Activated gamma-delta T cell treated with Interleukin-2 at 50 U/mL for 16 hours (primary cell): ENCODE measurements at places on chromosomes 5 and 9.

- no peak for DNase-seq
Observed at GRCh38 chr5:67020096-67020615, 176.4 kb downstream of the CD180 start.

DNA sequence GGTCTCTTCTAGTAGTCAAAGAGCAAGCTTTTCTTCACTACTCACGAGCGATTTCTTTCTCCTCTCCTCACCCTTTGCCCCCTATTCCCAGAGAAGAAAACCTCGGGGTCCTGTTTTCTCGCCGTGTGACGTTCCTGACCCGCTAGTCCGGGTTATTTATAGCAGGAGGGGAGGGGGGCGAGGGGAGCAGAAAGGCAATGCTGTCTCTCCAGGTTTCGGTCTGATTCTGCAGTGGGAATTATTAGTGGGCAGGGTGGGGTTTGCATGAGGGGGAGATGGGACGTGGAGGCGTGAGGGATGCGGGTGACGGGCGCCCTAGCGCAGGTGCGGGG lies 847 bp upstream of the GABRB2 start:
- DNase-seq, result no peak

- DNase-seq, result no peak
Observed at GRCh38 chr9:119841016-119841415, 471.8 kb upstream of the BRINP1 start.

- DNase-seq, result no peak
Observed at GRCh38 chr9:92706218-92706940, 36.4 kb upstream of the IPPK start.

- no peak for DNase-seq
Observed at GRCh38 chr5:5531371-5531770, 108.9 kb downstream of the ICE1 start.

DNA sequence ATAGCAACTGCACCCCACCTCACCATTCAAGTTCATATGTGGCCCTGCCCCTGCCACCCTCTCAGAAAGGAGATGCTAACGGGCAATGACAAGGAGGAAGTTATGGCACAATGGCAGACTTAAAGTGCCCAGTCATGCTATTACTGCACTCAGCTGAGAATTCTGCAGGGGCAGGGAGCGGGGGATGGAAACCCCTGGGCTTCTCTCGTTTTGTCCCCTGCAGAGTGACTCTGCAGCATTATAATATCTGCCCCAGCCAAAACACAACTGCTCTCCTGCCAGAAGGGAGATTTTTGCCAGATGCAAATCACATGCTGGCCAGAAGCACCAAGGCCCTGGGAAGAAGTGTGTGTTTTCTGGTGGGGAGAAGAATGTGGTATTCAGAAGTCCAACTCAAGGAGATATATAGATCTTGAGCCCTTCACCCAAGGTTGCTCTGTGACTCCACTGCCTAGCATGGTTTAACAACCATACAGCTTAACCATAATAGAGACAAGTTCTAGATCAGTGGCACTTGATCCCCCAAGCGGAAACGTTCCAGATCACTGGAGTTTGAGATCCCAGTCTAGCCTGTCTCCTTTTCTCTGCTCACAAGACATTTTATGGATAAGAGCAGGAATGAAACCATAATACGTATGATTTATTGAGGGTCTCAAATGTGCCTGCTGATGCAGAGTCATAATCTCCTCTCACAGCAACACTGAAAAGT lies 207.0 kb upstream of the MAP3K1 start:
- no peak for DNase-seq

DNA sequence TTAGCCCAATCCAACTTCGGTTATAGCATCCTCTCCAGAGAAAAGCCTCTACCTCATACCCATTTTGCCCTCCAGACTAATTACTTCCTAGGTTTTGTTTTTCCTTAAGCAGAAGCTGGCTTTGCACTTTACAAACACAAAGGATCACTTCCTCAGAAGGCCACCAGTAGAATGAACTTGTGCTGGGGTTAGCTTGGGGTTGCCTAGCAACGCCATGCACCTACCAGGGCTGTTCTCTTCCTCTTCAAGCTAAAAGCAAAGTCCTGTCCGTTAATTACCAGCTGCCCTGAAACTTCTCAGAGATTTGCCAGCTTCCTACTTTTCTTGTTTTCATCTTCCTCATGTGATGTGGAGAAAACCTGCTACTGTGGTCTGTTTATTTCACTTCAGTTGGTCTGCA lies 132.0 kb upstream of the WWC1 start:
- no peak for DNase-seq

GRCh38 chr5:170920196-170920595 lies 58.4 kb downstream of the RANBP17 start:
- no peak for DNase-seq

GRCh38 chr5:137808503-137809135 lies 54.5 kb upstream of the HNRNPA0 start:
- no peak for DNase-seq

GRCh38 chr5:11963227-11963626 lies 59.0 kb upstream of the CTNND2 start:
- DNase-seq, result no peak

GRCh38 chr5:7246287-7246686 lies 149.7 kb upstream of the ADCY2 start:
- DNase-seq, result no peak

- DNase-seq, result no peak
Observed at GRCh38 chr9:14529054-14529453, 164.2 kb downstream of the ZDHHC21 start.

DNA sequence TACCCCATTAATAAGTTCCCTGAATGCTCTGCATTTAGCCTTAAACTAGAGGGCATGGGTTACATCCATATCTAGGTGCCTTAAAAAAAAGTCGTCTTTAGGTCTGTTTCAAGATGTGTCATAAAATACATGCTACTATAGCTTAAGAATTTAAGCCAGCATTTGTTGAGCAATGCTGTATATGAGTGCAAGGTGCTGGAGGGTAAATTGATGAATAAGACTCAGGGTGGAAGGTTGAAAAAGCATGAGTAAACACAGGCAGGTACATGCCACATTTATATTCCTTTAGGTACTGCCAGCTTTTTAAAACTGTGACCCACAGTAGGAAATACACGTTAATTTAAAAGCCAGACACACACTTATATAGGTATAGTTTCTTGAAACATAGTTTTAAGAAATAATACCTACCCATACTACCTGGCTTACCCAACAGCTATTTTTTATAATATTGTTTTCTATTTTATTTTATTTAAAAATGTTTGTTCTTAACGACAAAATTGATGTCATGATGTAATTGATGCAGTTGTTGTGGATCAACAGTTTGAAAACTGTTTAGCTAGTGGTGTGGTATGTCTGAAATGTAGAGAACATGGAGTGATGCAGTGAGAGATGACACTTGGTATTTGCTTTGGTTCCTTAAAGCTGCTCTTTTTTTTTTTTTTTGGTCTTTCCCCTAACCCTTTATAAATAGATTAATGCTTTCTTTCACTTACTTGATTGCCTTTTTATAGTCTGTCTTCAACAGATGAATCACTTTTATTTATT lies 3.9 kb downstream of the HMGCR start:
- DNase-seq, result no peak

DNA sequence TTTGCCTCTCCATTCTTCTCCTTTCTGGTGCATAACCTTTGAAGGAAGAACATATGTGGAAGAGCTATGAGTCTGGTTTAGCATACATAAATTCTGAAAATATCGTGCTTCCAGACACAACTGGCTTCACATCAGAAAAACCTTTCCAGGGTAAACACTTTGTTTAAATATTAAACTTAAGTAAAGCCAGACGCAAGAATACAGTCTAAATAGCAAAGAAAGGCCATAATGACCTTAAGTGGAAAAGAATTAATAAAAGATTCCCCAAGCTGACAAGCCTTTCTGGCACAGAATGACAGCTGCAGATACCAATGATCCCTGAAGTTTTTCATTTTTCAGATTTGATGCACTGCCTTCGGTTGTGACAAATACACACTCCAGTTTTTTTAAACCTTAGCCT lies 13.5 kb upstream of the TSSK1B start:
- DNase-seq, result no peak

GRCh38 chr9:93944011-93944410 lies 11.1 kb downstream of the BARX1 start:
- no peak for DNase-seq

DNA sequence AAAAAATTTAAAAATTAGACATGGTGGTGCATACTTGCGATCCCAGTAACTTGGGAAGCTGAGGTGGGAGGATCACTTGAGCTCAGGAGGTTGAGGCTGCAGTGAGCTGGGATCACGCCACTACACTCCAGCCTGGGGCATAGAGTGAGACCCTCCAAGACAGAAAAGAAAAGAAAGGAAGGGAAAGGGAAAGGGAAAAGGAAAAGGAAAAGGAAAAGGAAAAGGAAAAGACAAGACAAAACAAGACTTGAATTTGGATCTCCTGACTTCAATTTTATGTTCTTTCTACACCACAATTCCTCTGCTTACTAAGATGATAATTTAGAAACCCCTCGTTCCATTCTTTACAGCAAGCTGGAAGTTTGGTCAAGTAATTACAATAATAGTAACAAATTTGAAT lies 88.1 kb downstream of the NR6A1 start:
- no peak for DNase-seq

GRCh38 chr5:143435210-143435657 lies 31.7 kb upstream of the NR3C1 start:
- DNase-seq, result peak; percentile 30

- DNase-seq, result no peak
Observed at GRCh38 chr5:173777674-173778073, 110.5 kb upstream of the CPEB4 start.

GRCh38 chr5:42720251-42720650 lies 36.4 kb upstream of the CCDC152 start:
- DNase-seq, result no peak

- DNase-seq, result no peak
Observed at GRCh38 chr5:154482528-154483449, 4.8 kb upstream of the HAND1 start.

GRCh38 chr5:6711409-6712141 lies 1.7 kb upstream of the TENT4A start:
- DNase-seq, result no peak

DNA sequence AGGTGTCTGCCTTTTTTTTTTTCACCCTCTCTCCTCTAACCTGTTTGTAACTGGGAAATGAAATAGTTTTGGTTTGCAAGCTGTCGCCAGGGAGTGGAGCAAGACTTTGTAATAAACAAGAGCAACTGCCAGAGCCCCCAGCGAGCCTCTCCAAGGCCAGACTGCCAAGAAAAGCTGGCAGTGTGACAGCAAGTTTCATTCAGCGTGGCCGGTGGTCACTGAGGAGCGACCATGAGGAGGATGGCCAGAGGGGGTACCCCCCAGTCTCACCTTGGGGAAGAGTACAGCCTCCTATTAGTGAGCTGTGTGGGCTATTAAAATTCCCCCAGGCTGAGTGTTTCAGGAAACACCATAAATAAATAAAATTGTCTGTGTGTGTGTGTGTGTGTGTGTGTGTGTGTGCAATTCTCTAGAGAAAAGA lies 49.9 kb downstream of the ZFAND5 start:
- DNase-seq, result no peak

DNA sequence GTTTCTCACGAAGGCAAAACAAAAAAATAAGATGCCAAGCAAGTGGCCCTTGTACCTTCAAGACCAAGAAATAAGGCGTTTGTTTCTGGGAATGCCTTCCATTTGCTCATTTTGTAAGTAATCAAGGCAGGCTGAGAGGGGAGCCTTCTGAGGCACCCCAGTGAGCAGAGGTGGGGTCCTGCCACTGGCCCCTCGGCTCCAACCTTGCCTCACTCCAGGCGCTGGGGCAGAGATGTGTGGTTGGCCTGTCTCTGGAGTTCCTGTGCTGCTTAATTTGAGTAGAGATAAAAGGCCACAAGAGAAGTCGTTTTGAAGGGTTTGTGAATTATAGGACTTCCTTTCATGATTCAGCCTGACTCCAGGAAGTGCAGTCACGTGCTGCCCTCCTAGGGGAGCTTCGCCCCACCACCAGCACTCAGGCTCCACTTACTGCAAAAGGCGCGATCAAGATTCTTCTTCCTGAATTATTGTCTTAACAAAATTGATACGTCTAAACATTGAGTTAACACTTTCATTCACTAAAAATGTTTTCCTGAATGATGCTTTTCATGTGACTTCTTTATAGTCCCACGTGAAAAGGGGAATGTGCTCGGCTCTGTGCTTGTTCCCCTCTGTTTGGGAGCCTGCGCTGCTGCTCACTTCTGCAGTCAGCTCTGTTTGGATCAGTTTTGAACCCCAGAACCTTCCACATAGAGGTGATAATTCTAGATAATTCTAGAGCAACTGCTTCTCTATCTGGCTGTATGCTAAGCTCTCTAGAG lies 13.7 kb downstream of the SYK start:
- DNase-seq, result no peak

DNA sequence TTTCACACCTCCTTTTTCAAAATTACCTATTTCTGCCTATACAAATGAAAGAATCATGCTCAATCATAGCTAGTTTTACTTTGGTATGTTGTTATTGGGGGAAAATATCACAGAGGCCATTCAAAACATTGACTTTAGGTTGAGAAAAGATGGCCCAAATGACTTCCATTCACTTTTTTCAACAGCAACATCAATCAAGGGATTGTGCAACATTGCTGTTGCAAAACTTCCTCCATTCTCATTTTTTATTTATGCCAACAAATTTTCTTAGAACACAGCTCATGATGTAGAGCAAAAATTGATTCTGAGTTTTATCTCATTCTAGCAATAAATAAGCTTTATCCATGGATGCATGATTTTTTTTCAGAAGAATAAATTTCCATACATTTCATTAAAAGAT lies 93.6 kb upstream of the RORB start:
- no peak for DNase-seq

- DNase-seq, result no peak
Observed at GRCh38 chr9:1328341-1328740, 278.2 kb downstream of the DMRT2 start.

- no peak for DNase-seq
Observed at GRCh38 chr5:176151281-176151680, 86.9 kb upstream of the SIMC1 start.

GRCh38 chr5:4738298-4738697 lies 401.8 kb upstream of the ADAMTS16 start:
- DNase-seq, result no peak

DNA sequence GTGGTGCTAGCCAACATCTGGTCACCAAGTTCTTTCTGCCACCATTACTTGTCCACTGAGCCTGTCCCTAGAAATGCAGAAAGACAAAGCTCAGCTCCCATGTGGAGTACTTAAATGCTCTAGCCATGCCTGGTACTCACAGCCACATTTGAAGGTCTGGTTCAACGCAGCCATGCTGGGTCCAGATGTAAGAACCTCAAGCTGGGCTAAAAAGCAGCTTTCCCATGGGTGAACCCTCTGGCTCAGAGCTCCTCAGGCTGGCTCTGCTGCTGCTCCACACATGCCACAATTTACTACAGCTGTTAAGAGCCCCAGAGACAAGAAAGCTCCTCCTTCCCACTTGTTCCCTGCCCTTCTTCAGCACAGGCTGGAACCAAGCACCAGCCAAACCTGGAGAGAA lies 97.1 kb upstream of the LRRTM2 start:
- DNase-seq, result no peak

DNA sequence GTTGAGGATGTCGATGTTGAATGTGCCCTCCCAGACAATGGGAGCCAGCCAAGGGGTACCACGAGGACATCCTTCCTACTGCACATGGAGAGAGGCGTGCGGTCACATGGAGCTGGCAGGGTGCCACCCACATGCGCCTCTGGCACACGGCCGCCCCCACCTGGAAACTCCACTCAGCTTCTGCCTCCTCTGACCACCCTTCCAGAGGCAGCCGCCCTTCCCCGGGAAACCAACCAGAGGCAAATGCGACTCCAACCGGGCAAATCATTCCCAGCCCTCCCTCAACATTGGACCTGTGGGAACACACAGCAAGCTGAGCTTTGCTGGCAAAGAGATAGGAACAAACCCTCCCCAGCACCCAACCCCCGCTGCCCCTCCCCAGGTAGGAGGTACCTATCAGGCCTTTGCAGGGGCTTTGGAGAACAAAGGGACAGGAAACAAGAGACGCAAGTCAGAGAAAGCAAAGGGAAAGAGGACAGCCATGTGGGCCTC lies 17.5 kb downstream of the ABO start:
- DNase-seq, result no peak
